ENCODE measurements at places on chromosomes 11 and 22.

GRCh38 chr11:48103621-48104567 is 112.7 kb upstream of the OR4B1 start:
- DNase-seq: no peak

DNA sequence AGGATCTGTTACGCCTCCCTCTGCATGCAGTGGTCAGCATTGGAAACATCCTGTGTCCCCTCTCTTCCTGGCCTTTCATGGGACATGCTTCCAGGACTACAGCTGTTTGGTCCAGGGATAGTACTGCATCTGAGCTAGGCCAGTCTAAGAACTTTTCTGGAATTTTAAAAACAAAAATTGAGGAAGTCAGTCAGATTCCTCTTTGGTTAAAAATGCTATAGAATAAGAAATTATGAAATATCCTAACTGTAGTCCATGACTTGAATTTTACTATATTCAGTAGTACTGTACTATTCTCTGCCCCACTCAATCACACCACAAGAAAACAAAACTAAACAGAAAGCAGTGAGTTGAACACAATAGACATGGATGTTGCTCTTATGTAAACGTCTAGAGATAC is 201.0 kb upstream of the CADM1 start:
- DNase-seq: no peak

GRCh38 chr11:32884770-32885384 is 7.7 kb upstream of the QSER1 start:
- DNase-seq: no peak

DNA sequence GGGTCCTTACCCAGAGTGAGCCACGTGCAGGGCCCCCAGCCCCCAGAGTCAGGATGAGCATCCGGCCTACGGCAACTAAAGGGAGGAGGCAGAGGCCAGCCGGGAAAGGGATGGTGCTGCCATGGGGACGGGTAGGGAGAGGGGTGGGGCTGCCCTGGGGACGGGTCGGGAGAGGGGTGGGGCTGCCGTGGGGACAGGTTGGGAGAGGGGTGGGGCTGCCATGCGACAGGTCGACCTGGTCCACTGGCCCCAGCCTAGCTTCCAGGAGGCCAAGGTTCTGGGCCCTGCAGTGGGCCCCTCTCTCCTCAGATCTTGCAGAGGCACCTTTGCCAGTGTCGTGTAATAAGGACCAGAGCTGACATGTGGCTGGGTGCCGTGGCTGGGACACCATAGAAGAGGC is 187.7 kb downstream of the BRD1 start:
- DNase-seq: no peak

DNA sequence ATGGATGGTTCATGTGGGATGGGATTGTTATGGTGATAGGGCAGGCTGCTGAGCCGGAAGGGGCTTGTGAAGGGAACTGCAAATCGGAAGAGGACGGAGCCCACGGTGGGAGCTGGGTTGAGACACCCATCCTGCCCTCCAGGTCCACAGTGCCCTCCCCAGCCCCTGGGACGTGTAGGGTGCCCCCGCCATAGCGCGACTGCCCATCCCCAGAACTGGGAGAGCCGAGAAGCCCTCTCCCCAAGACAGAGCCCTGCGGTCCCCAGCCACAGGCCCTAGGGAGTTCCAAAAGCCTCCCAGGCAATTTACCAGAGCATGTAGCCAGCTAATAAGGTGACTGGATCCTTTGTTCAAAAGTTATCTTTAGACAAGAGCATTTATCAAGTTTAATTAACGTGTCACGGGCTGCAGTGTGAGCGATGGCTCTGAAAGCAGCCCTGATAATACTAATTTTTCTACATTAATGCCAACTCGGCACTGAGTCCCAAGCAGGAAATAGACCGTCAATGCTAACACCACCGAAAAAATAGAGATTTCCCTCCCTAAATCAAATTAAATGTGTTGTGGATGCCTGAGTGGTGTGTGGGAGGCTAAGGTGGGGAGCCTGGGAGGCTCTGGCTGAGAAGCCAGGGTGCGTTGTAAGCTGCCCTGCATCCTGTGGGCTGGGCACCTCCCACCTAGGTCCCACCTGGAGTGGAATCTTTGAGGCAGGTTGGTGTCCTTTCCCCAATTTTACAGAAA is 76.8 kb upstream of the RTL6 start:
- no peak for DNase-seq

Measured in GM12891 (cell line).